ENCODE measurements at places on chromosomes 7 and 10.
A peak's percentile ranks its signal among the peaks of the same experiment; 100 is the strongest.

DNA sequence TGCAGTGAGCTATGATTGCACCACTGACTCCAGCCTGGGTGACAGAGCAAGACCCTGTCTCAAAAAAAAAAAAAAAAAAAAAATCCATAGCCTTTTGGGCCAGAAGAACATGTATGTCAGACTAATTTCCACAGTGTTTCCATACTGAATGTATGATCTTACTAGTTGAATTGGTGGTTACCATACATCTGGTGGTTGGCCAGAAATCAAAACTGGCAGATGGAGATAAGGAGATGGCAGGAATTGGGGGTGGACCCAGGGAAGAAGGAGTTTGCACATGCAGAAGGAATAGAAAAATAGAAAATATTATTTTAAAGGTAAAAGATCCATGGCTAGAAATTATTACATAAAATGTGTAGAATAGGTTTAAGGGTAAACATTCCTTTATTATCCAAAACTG lies 3.7 kb upstream of the ATOH7 start:
- no peak for DNase-seq

- peak; percentile 79 for DNase-seq
Observed at GRCh38 chr7:105429746-105430612, 41.3 kb upstream of the SRPK2 start.

DNA sequence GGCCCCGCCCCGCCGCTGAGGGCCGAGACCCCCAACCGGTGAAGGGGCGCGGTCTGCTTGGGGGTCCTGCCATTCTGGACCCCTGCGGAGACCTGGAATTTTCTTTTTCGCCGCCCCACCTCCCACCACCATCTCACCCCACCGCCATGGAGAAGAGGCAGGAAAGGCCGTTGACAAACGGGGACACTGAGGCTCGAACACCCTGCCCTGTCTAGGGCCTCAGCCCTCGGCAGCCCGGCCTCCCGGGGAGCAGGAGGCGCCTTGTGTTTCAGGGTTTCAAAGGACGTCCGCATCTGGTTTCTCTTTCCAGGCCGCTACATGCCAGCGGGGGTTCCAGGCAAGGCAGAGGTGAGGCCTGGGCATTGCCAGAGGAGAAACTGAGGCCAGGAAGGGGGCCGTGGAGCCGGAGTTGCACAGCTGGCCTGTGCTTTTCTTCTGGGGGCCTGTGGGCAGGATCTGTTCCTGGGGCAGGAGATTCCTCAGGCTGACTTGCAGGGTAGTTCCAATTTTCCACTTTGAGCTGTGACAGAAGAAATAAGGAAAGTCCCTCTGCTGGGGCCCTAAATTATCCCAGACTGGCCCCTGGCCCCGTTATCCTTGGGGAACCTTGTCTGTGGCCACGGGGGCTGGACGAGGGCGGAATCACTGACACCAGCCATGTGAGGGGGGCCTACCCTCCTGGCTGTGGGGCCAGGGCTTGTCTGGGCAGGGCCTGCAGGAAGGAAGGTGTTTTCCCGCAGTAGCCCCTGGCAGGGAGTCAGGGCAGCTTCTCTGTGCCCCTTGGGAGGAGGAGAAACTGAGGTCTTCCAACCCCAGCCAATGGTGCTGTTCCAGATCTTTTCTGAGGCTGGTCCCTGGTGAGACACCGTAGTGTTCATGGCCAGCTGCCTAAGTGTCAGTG lies 900 bp upstream of the MICALL2 start:
- no peak for DNase-seq

GRCh38 chr7:51366930-51367613 lies 50.5 kb upstream of the COBL start:
- DNase-seq: no peak

- no peak for DNase-seq
Observed at GRCh38 chr7:155514296-155514695, 32.1 kb downstream of the CNPY1 start.

DNA sequence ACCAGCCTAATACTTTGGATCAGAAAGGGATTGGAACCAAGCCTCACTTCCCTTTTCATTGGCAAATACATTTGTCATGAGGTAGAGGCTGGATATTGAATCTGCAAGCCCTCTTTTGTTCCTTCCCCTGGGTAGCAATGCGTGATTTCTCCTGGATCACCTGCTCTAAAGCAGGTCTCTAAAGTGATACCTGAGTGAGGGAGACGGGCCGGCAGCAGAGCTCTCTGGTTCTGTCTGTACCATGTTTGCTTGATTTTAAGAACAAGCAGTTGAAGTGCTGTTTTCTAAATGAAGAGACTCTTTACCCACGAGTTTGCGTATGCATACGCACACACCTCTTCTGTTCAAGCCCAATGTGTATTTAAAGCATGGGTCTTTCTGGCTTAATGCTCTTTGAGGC lies 41.1 kb downstream of the GARS1 start:
- DNase-seq: no peak

- no peak for DNase-seq
Observed at GRCh38 chr7:133252506-133252857, 396 bp upstream of the EXOC4 start.

DNA sequence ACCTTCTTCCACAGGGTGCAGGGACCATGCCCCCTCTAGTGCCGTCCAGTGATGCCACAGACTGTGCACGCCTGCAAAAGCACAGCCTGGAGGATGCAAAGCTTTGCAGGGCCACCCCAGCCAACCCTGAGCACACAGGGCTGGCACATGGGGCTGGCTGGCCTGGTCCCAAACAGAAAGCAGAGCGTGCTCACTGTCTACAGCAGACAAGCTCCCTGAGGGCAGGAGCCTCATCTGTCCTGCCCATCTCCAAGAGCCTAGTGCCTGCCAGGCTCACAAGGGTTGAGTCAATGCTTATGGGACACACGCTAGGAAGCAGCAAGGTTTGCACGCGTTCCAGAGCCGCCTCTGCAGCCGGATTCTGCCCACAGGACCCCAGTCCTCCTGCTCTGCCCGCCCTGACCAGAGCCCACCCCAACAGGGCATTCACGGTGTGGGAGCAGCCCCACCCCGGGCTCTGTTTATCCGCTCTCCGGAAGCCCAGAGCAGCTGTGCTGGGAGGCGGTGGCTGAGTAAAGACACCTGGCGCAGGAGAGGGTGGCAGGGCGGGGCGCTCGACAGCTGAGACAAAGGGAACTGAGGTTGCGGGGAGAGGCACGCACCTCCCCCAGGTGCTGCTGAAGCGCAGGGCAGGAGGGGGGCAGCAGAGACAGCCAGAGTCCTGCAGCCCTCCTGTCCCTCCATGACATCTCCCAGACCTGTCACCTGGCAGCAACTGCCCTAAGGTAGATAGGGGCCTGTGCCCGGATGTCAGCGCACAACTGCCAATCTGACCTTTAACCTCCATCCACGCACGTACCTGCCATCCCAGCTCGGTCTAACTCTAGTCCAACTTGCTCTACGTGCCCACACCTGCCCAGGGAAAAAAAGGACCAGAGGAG lies 4.3 kb downstream of the KCNH2 start:
- no peak for DNase-seq

DNA sequence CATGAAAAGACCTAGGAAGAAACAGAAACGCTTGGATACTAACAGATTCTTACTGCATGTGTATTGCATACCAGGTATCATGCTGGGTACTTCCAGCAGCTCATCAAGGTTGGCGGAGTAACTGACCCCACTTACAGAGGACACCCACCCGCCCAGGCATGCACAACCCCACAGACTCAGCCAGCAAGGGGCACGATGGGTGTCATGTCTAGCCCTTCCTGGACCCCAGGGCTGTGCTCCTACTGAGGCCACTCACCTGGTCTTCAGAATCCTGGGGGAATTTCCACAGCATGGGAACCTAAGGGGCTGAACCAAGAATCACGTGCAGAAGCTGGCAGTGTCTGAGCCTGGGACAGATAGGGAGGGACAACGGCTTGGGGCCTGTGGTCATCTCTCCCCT lies 134.1 kb upstream of the ZNF32 start:
- no peak for DNase-seq

DNA sequence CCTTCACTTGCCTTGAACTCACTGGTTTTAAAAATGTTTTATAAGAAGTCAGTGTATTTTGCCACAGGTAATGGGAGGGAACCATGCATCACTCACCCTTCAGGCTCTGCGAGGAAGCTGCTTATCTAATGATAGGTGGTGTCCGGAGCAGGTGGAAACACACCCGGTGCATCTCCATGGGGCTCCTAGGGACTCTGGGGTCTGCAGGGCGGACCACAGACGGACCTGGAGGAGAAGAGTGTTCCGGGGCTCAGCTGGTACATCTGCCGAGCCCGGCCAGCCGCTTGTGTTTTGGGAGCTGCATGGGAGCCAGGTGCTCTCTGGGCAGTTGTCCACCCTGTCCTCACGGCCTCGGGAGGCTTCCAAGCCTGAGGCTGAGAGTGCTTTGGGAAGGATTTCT lies 7.3 kb downstream of the LRRC27 start:
- DNase-seq: no peak

DNA sequence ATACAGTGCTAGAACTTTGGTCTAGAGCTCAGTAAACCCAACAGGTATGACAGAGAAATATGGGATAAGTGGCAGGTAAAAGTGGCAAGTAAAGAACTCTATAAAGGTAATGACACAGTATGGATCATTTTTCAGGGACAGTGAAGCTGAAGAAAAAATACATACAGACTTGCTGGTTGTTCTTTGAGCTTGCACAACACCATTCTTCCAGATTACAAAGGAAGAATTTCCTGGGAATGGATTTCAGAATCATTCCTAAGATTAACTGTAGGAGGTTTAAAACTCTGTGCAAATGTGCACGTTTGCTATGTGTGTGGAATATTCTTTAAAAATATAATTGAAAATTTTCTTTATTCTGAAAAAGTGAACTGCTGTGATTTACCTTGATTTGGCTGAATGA lies 36.0 kb downstream of the PHF14 start:
- DNase-seq: no peak

- DNase-seq: no peak
Observed at GRCh38 chr10:75127471-75127870, 16.0 kb downstream of the SAMD8 start.

GRCh38 chr7:101595246-101595645 lies 33.9 kb downstream of the MYL10 start:
- DNase-seq: no peak

DNA sequence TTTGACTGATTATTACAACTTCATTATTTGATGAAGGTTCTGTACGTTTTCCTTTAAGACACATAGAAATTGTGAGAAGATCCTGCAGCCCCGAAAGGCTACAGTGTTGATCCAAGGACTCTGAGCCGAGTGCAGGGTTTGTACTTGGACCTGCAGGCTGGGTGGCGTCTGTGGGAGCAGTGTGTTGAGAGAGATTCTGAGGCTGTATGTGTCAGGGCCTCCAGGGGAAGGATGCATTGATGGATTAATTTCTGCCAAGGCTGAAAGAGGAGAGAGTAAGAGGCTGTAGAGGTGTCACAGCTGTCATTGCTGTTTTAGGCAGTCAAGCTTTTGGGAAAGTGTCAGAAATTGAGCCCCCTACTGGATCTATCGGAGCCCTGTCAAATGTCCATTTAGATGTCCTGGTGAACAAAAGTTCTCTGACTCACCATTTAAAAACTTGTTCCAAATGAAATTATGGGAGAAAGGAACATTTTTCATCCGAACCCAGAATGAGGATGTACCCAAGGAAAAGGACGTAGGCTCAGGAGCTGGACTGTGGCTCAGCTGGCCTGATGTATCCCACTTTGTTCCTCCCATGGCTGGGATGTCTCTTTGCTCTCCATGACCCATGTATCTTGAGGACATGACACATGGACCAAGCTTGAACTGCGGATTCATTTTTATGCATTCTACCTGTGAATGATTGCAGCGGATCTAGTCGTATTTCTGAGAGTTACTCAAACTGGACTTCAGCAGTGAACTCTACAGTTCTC lies 102.2 kb downstream of the TCF7L2 start:
- DNase-seq: no peak

DNA sequence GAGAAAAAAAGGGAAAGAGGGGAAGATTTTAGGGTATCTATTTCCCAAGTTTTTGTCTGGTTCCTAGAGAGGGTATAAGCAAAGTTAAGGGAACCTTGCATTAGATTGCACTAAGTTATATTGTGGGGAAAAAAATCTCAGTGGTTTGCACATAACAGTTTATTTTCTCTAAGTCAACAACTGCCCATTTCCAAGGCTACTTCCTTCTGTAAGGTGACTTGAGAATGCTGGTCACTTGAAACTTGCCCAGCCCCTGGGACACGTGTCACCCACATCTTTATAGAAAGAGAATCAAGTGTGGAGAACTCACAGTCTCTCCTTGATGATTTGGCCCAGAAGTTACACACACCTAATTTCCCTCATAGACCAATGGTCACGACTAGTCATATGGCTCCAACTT lies 488.6 kb upstream of the PODXL start:
- no peak for DNase-seq

- DNase-seq: peak; percentile 29
Observed at GRCh38 chr10:24209946-24210491, 1.1 kb downstream of the KIAA1217 start.

DNA sequence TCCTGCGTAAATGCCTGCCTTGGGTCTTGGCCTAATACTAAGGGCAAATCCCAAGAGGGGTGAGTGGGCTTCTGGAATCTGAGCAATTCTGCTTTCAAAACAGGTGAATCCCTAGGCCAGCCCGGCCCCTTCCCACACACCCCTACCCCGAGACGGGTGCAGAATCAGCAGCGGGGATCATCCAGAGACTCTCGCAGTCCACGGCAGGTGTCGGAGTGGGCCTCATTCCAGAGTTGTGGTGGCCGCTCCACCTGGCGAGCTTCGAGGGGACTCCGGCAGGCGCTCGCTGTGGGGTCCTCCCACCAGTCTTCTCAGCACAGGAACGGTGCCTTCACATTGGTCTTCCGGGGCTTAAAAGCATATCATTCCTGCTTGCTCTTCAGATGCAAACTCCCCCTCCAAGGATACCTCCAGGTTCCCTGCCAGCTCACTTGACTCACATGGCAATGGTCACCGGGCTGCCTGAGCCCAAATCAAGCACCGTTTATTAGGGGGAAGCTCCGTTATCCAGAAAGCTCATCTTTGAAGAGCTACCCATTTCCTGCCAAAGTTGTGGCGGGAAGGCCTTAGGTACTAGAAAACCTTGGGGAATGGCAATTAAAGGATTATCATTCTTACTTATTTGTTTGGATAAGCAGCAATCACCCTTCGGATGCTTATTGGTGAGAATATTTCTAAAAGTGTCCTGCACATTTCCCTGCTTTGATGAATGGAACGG lies 67.6 kb downstream of the PRKAG2 start:
- DNase-seq: no peak

DNA sequence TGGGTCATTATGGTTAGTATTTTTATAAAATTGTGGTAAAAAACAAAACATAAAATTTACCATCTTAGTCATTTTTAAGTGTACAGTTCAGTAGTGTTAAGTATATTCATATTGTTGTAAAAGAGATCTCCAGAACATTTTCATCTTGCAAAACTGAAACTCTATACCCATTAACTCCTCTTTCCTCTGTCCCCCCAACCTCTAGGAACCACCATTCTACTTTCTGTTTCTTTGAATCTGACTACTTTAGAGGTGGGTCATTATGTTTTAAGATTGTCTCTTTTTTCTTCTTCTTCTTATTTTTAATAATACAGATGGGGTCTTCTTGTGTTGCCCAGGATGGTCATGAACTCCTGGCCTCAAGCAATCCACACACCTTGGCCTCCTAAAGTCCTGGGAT lies 84.1 kb downstream of the DOCK4 start:
- DNase-seq: no peak

GRCh38 chr7:103857435-103857834 lies 132.0 kb downstream of the RELN start:
- no peak for DNase-seq
